ENCODE measurements at places on chromosomes 3 and 15. TPM values are rescaled to one million over a fixed set of nuclear protein-coding genes. Genes with fewer than 3 reads are reported as not detected.

DNA sequence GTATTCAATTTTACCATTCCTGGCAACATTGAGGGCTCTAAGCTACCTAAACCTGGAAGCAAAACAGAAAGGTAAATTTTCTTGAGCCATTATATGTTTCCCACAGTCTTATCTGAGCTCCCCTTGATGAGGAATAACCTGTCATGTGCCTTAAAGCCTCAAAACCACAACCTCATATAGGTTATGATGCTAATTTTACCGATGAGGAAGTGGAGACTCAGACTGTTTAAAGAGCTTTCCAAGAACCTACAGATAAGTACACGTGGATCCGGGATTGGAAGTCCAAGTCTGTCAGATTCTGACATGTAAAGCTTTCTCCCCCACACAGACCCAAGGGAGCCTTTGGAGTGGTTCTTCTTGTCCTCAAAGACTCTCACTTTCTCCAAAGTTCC lies 140.5 kb downstream of the SEMA6D start:
- no peak for DNase-seq

GRCh38 chr3:63355809-63356208 lies 77.7 kb downstream of the SYNPR start:
- DNase-seq, result no peak

GRCh38 chr15:69994429-69995205 lies 103.1 kb downstream of the TLE3 start:
- no peak for DNase-seq

- no peak for DNase-seq
Observed at GRCh38 chr15:43872416-43873020, 45.7 kb downstream of the WDR76 start.

DNA sequence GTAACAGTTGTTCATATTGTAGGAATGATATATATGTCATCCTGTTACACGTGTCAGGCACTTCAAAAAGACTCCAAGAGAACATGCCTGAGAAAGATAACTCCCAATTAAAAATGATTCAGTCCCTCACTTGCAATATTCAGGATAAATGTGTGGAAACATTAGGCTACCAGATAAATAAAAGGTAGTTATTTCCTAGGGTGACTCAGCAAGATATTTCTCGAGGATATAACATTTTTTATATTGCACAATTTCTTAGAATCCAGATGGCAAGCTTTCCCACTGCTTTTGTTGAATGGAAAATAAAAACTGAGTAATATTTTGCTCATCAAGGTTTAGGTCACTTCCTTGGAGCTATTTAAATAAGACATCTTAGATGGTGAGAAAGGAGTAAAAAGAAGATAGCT lies 181.4 kb downstream of the GAP43 start:
- DNase-seq, result no peak

GRCh38 chr15:34619151-34619550 lies 35.7 kb upstream of the GOLGA8B start:
- DNase-seq, result no peak

DNA sequence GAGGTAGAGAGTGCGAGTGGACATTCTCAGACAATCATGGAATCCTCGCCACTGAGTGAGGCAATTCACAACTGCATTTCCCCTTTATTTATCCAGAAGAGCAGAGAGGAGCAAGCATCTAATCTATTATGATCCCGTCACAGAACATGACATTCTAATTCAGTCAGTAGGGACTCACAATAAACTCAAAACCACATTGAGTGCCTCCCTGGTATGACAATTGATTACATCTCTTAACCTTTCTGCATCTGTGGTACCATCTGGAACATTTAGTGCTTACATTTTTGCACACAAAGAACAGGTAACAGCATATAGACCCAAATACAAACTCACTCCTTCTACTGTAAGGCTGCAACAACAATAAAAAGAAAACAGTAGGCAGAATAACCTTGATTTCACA lies 517.2 kb downstream of the GBE1 start:
- no peak for DNase-seq

GRCh38 chr15:57947282-57947681 lies 118.2 kb downstream of the ALDH1A2 start:
- no peak for DNase-seq

GRCh38 chr3:49358884-49359225 lies 702 bp upstream of the GPX1 start:
- DNase-seq, result no peak

GRCh38 chr3:54772746-54773145 lies 155.1 kb downstream of the LRTM1 start:
- DNase-seq, result no peak

DNA sequence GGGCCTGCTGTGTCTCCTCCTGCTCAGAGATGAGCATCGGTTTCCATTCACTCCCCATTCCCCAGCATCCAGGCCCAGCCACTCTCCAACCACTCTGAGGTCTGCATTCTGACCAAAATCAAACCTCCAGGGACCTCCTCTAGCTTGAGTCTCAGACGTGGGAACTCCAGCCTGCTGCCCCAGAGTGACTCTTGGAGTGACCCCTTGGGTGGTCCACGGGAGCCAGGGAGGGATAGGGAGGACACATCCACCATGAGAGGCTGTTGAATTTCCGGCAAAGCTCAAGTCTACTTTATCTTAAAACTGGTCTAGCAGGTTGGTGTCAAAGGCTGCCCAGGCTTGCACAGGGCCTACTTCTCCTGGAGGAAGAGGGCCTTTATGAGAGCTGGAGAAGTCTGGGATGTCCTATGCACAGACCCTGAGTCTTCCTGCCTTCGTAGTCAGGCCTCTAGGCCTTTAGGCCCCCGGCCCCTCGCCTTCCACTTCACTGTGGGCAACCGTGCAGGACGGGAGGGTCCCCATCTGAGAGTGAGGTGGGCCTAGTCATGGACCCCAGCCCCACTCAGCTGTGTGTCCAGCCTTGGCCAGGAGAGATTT lies 8.9 kb downstream of the CISH start:
- DNase-seq, result no peak

CRABP1 gene
- total RNA-seq, result not detected

SLC51A gene
- 0.49 TPM for total RNA-seq

IQCH gene
- total RNA-seq, result 3.4 TPM

EFCC1 gene
- total RNA-seq, result 1.5 TPM

RASGRF1 gene
- total RNA-seq, result 0.15 TPM

DCBLD2 gene
- total RNA-seq, result 27.5 TPM

ARL6IP5 gene
- total RNA-seq, result 205 TPM

ITIH1 gene
- total RNA-seq, result not detected

SLC15A2 gene
- total RNA-seq, result 5.5 TPM

LMAN1L gene
- total RNA-seq, result not detected

MEGF11 gene
- total RNA-seq, result not detected

All from aorta (tissue), 5 donors.